Naive thymus-derived CD8-positive, alpha-beta T cell (primary cell): ENCODE measurements at places on chromosomes 7 and 10. TPM values are rescaled to one million over a fixed set of nuclear protein-coding genes. Genes with fewer than 3 reads are reported as not detected.

ACSM6 gene
- not detected for polyA plus RNA-seq

SFR1 gene
- 14.4 TPM for polyA plus RNA-seq

IL2RA gene
- 0.07 TPM for polyA plus RNA-seq

LRGUK gene
- polyA plus RNA-seq: 0.09 TPM

VPS37D gene
- 0.14 TPM for polyA plus RNA-seq

GARIN1A gene
- not detected for polyA plus RNA-seq

PPP1R17 gene
- polyA plus RNA-seq: not detected

GNAT3 gene
- not detected for polyA plus RNA-seq

PRLHR gene
- not detected for polyA plus RNA-seq

CALHM1 gene
- not detected for polyA plus RNA-seq

PRSS37 gene
- polyA plus RNA-seq: not detected

ADAMTS14 gene
- polyA plus RNA-seq: not detected

NKX6-2 gene
- not detected for polyA plus RNA-seq

CRYGN gene
- polyA plus RNA-seq: 0.65 TPM

ATOH7 gene
- not detected for polyA plus RNA-seq

FOXI2 gene
- polyA plus RNA-seq: not detected

NPC1L1 gene
- not detected for polyA plus RNA-seq

TMEM229A gene
- polyA plus RNA-seq: not detected

PAXIP1 gene
- 1.6 TPM for polyA plus RNA-seq

FZD8 gene
- not detected for polyA plus RNA-seq

KLLN gene
- 0.08 TPM for polyA plus RNA-seq

GPR15LG gene
- polyA plus RNA-seq: not detected

ERVW-1 gene
- polyA plus RNA-seq: not detected

LLCFC1 gene
- not detected for polyA plus RNA-seq
